Endothelial cell of umbilical vein (primary cell): ENCODE measurements at places on chromosomes 12 and 14. TPM values are rescaled to one million over a fixed set of nuclear protein-coding genes. Genes with fewer than 3 reads are reported as not detected.
A peak's percentile ranks its signal among the peaks of the same experiment; 100 is the strongest.

Gene TBC1D30
- polyA plus RNA-seq = 4.9 and 7.6 TPM in 2 replicates

- DNase-seq = no peak
Observed at GRCh38 chr12:53964315-53964713, 8.6 kb upstream of the HOXC11 start.

DNA sequence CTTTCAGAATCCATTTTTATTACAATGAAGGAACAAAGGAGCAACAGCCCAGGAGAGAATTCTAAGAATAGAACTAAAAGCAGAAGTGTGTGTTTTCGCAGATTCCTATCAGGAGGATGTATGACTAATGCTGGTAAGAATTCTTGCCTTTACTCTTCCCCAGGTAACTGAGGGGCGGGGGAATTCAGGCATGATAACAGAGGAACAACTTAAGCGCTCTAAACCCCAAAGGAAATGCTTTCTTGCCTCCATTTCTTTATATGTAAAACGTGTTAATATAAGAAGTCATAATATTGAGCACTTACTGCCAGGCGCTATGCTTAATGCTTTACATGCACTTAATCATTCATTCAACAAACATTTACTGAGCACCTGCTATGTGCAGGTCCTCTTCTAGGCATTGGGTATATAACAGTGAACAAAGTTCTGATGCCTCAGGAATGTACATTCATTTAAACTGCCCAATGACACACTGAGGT, 4.5 kb downstream of the HCAR1 start:
- DNase-seq = peak; percentile 75

Gene NFE2
- not detected in 2 replicates for polyA plus RNA-seq

GRCh38 chr12:57066245-57066644, 12.3 kb downstream of the NEMP1 start:
- no peak for DNase-seq

GRCh38 chr14:69101331-69101826, 51.5 kb downstream of the DCAF5 start:
- peak; percentile 80 for DNase-seq

GRCh38 chr12:52007158-52007921, 594 bp downstream of the TAMALIN start:
- peak; percentile 47 for DNase-seq

DNA sequence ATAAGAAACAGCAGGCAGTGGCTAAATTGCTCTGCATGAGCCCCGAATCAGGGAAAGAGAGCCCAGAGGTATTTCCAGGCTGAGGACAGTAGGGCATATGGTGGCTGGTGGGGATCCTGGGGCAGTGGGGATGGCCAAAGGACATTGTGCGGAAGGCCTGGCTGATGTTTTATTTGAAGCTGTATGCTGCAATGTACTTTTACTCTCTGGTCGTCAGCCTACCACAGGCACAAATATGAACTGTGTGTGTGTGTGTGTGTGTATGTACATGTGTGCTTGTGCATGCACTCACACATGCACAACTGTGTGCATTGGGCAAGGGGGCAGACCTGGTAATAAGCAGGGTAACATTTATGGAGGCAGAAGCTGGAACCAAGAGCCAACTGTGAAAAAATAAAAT, 74.7 kb upstream of the GZMB start:
- DNase-seq = no peak

GRCh38 chr12:25573346-25573745, 20.3 kb upstream of the LMNTD1 start:
- DNase-seq = no peak

Gene SSPN
- polyA plus RNA-seq = 0.75 and 1.3 TPM in 2 replicates

Gene C12orf50
- polyA plus RNA-seq = not detected in 2 replicates

GRCh38 chr12:124177276-124177950, 117.5 kb upstream of the RFLNA start:
- DNase-seq = no peak

Gene PDE3A
- 12.9 and 14.0 TPM in 2 replicates for polyA plus RNA-seq

DNA sequence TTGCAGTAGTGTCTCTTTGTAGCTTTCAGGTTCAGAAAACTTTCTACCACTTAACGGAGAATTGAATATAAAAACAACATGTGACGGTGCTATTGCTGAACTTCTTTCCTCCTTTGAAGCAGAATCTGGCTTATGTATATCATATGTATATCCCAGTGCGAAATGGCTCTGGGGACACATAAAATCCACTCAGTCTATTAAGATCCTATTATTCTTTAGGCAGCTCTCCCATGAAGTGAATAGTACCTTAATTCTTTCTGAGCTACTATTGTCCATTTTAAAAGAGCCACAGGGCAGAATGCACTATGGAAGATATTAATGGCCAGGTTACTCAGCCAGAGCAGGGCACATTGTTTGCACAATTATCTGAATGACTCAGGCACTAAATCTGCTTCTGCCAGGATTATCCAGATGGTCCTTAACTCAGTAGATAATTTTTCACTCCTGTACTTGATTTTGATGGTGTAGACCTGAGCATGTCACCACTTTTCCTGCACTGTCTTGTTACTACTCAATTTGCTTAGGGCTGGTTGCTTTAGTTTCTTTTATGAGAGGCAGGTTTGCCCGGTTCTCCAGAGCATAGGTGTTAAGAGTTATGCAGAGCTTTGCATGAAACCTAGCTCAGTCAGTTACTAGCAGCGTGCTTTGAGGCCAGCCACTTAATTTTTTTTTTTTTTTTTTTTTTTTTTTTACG, 5.5 kb downstream of the CNTN1 start:
- DNase-seq = no peak

- no peak for DNase-seq
Observed at GRCh38 chr14:100894416-100894815, 9.1 kb downstream of the RTL1 start.

Gene GLT8D2
- 2.4 and 2.6 TPM in 2 replicates for polyA plus RNA-seq

DNA sequence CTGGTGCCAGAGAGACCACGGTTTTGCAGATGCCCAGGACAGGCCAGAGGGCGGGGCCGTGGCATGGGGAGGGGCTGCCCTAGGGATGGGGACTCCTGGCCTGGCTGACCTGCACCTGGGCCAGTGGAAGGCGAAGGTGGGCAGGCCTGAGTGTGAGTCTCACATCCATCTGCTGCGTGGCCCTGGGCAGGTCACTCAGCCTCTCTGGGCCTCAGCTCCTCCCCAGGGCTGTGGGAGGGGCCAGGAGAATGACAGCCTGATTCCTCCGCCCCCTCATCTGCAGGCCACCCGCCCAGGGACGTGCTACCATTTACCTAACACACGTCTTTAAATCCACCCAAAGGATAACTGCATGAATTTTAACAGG, 90.9 kb downstream of the GALNT9 start:
- no peak for DNase-seq

GRCh38 chr14:23297611-23298277, 4.9 kb downstream of the PPP1R3E start:
- DNase-seq = no peak

- DNase-seq = no peak
Observed at GRCh38 chr12:5197131-5197530, 153.5 kb downstream of the KCNA5 start.

DNA sequence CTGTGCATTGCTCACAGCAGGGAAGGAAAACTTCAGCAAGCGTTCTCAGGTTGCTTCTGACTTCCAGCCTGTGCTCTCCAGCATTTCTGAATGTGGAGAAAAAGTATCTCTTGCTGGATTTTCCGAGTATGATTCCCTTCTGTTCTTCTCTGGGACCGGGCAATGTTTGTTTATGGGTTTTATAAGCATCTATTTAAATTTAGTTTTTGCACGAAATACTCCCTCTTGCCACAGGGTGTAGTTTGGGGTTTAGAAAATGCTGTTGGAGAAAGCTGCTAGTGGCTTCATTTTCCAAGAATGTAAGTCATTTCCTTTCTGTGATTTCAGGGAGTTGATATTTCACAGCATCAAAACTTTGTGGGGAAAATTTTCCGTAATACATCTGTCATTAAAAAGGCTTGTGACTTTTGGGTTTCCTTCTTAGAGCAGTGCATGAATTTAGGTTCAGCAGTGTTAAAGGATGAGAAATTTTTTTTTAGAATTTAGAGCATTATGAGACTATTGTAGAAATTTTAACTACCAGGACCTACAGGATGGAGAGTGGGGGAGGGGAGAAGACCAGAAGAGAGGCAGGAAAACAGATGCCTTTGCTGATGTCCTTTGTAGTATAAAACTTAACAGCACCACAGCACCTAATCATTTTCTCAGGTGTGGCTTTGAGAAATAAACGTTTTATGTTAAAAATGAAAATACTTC, 1.5 kb downstream of the FRMD6 start:
- peak; percentile 87 for DNase-seq

- no peak for DNase-seq
Observed at GRCh38 chr12:1838205-1838993, 18.0 kb downstream of the LRTM2 start.

Gene MYH7
- polyA plus RNA-seq = not detected in 2 replicates
